ENCODE measurements at places on chromosomes 3 and 15.

GRCh38 chr3:196238612-196239560, 22.6 kb downstream of the SLC51A start:
- no peak for DNase-seq

GRCh38 chr3:38283810-38284755, 2.0 kb downstream of the SLC22A14 start:
- no peak for DNase-seq

- DNase-seq, result no peak
Measured at GRCh38 chr3:168604767-168605166, 509.0 kb upstream of the GOLIM4 start.

DNA sequence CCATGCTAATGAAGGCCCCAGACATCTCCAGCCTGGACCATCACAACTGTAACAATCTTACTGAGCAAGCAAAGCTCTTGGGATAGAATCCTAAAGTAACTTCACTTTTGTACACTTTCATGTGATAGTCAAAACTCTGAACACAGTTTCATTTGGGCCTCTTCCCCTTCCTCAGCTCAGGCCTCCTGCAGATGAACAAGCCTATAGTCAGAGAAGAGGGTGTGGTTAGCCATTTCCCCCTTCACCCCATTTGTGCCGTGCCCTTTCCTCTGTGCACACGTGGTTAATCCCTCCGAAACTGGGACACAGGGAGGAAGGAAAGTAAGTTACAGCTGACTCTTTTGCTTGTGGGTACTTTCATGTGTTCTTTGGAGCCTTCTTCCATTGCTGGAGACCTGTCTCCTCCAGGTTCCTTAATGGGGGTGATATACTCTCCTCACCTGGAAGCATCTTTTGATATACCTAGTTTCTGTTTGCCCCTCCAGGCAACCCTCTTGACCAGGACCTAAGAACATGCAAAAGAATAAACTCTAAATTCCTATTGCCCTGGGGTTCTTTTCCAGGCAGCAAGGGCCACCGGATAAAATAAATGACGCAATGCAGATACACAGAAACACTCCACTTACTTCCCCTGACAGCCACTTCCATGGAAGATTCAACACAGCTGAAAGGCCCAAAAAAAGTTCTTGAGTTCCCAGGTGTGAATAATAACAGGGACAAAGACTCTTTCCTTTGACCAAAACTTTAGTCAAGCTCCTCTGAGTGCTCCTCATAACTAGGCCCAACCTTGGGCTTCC, 29.6 kb upstream of the CSTA start:
- no peak for DNase-seq

- no peak for DNase-seq
Measured at GRCh38 chr15:98899272-98900021, 108.1 kb downstream of the PGPEP1L start.

DNA sequence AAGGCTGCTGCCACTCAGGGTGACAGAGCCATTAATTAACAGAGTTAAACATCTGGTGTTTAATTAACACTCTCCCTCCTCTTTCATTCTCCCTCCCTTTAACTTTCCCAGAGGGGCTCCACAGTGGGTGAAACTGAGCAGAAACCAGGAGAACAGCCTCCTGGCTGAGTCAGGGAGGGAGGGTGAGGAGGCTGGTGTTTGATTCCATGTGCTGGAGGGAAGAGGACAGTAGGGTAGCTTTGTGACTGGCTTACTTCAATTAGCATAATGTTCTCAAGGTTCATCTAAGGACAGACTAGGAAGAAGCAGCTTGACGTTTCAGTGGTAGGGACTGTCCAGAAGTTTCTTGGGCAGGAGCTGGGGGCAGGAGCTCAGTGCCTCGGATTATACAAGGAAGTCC, 62.8 kb downstream of the SEMA5B start:
- no peak for DNase-seq

GRCh38 chr3:156005736-156006135, 114.6 kb upstream of the KCNAB1 start:
- DNase-seq, result no peak

- no peak for DNase-seq
Measured at GRCh38 chr3:136919799-136920580, 37.8 kb upstream of the IL20RB start.

DNA sequence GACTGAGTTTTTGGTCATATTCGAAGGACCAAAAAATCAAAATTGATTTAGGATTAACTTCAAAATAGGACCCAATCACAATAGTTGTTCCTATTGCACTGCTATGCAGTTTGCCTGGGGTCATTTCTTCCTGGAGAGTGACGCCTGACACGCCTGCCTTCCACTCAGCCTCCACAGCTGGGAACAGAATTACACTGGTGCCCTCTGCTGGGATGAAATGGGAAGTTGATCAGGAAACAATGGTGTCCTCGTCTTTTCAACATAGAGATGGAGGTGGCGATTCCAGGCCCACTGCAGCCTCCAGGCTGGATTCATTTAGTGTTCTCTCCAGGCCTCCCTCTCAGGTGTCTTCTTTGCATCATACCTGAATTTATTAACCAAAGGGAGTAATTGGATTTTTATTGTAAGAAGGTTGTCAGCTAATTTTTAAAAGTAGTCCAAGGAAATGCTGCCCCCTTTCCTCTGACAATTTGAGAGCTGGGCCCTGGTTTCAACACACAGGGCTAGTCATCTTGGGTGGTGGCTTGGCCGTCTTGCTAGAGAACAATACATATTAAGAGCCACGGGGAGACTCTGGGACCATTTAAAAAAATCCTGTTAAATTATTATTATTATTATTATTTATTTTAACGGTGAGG, 69.7 kb downstream of the GAP43 start:
- peak; percentile 20 for DNase-seq
